Stimulated activated naive CD4-positive, alpha-beta T cell (primary cell): ENCODE measurements at places on chromosomes 16 and 17.

DNA sequence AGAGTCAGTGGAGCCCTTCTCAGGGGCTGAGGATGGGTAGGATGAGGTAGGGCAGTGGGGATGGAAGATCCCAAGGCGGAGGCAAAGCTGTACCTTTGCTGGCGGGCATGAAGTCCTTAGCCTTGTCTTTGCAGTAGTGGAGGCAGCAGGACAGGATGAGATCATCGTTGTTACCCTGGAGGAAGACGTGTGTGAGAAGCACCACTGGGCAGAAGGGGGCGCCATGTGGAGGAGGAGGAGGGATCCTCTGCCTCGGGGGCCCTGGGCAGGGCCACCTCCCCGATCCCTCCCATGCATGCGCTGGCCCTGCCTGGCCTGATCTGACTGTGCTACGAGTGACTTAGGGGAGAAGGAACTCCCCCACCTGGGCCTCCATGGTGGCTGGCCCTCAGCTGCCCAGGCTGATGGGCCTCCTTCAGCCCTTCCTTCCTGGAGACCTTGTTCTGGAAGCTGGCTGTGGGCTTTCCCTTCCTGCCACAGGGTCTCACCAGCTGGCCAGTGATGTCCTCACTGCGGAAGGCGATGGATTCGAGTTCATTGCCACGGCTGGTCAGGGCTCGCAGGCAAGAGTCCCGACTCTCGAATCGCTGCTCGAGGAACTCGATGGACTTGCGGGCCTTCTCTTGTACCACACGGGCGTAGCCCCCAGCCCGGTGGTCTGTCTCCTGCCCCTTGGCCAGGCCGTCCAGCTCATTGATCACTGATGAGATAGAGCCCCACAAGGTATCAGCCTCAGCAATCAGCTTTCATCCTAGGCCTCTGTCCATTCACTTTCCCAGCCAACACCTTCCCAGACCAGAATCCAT, 10.3 kb downstream of the HIC1 start:
- DNase-seq, result peak; percentile 20

GRCh38 chr17:65783845-65784334, 222.4 kb upstream of the AXIN2 start:
- no peak for DNase-seq

DNA sequence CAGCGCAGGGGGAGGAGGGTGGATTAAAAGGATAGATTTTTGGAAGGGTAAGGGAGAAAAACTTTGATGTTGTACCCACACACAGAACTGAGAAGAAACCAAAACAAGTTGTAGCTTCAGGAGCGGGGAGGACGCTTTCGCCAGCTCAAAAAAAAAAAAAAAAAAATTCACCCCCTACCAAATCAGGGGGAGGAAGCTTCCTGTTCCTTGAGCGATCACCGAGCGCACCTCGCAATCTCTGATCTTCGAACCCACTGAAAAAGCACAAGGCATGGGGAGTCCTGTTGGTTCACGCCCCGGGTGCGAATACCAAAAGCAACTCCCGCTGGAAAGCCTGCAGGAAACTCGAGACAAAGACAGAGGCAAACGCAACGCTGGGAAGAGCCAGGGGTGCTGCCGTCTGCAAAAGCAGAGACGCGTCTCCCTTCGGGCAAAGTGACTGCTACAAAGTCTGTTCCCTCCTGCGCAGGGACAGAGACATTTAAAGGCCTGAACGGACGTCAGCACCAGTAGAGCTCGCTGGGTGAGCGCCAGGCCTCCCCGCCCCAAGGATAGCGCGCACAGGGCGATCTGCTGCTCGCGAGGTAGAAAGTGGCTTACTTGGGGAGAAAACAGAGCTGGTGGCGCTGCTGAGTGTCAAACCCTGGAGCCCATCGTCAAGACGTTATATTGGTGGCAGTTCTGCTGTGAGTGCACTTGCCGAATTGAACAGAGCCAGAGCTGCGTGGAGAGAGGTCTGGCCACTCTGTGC, 190.4 kb downstream of the USP22 start:
- DNase-seq, result no peak

- DNase-seq, result no peak
Measured at GRCh38 chr17:44942456-44942855, 5.1 kb downstream of the KIF18B start.

GRCh38 chr16:83908798-83909197, 9.9 kb downstream of the MLYCD start:
- no peak for DNase-seq

- no peak for DNase-seq
Measured at GRCh38 chr16:77939968-77940367, 82.4 kb upstream of the CLEC3A start.

GRCh38 chr16:66610111-66610820, 5.8 kb downstream of the CMTM3 start:
- DNase-seq, result no peak

- DNase-seq, result no peak
Measured at GRCh38 chr17:68972119-68972704, 17.0 kb upstream of the ABCA8 start.

DNA sequence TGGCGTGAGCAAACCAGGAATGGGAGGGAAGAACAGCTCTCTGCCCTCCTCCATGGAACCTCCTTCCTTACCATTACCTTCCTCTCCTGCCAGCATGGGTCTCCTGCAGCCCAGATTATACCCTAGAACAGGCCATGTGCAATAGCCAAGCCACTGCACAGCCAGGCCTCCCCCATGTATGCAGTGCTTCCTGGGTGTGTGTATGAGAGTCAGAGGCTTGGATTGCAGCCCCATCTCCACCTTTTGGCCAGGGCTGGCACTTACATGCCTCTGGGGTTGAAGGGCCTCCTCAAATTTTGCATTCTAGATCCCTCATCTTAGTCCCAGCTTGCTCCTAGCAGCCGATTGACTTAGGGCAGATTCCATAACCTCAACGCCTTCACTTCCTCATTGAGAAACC, 133.7 kb downstream of the GSG1L start:
- no peak for DNase-seq

GRCh38 chr16:12747827-12748226, 55.9 kb downstream of the CPPED1 start:
- DNase-seq, result no peak

DNA sequence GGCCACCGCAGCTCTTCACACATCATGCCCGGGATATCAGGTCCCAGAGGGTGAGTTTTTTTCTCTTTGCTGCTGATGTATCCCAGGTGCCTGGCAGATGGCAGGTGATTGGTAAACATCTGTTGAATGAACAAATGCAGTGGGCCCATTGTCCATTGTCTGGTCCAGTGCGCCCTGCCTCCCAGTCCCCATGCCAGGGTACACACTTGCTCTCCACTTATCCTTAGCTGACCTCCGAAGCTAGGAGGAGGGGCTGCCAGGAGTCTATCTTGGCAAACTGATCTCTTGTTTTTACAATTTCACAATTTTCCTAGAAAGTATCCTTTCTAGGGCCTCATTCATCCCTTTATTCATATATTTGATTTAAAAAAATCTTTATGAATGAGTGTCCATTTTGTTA, 196.0 kb downstream of the RAB11FIP4 start:
- DNase-seq, result no peak

DNA sequence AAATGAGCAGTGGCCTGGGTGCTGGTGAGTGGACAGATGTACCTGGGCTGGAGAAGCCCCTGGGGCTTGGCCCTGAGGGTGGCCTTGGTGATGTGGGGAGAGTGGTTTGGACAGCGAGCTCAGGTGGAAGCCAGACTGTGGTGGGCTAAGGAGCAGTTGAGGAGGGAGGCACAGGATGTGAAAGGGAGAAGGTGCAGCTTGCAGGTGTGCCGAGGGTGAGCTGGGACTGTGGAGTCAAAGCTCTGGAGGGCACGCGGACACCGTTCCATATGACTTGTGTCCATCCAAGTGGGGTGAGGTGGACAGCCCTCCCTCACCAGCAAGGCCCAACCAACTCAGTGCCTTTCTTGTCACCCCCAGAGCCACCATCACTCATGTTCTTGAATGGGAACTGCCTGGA, 170.8 kb upstream of the ZNF267 start:
- no peak for DNase-seq

DNA sequence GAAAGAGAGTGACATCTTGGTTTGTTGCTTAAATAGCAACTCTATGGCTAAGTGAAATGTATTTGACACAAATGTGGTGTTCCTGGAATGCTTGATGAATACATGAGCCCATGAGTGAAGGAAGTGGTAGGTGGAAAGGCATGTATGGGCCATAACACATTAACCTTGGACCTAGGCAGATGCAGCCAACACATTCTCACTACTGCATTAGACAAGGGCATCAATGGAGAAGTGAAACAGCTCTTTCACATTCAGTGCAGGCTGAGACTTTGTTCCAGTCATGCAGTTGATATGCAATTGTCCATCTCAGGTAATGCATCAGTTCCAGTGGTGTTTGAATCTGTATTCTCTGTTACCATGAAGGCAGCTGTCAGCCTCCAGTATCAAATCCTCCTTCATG, 133.6 kb downstream of the HS3ST3B1 start:
- no peak for DNase-seq

- DNase-seq, result no peak
Measured at GRCh38 chr17:65696739-65697394, 135.4 kb upstream of the AXIN2 start.

DNA sequence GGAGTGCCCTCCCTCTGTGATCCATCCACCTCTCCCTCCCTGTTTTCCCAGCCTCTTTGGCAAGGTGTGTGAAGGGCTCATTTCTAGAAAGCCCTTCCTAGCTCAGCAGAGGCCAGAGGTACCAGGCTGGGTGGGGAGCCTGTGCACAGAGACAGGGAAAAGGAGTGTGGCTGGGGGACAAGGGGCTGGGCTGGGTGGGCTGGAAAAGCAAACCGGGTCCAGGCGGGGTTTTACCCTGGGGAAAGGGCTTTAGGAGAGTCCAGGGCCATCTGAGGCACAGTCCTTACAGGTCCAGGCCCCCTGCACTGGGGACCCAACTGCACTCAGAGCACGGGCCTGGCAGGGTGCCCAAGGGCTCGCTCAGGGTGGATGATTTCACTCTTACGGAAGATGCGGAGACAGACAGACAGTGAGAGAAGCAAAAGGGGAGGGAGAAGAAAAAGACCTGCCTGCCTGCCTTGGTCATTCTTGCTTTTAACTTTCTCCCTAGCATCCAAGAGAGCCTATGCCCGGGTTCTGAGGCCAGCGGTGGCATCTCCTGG, 7.0 kb downstream of the CRHR1 start:
- DNase-seq, result no peak

- DNase-seq, result no peak
Measured at GRCh38 chr17:57584050-57584551, 161.0 kb downstream of the CCDC182 start.

- DNase-seq, result no peak
Measured at GRCh38 chr17:17170346-17170985, 35.7 kb downstream of the PLD6 start.

DNA sequence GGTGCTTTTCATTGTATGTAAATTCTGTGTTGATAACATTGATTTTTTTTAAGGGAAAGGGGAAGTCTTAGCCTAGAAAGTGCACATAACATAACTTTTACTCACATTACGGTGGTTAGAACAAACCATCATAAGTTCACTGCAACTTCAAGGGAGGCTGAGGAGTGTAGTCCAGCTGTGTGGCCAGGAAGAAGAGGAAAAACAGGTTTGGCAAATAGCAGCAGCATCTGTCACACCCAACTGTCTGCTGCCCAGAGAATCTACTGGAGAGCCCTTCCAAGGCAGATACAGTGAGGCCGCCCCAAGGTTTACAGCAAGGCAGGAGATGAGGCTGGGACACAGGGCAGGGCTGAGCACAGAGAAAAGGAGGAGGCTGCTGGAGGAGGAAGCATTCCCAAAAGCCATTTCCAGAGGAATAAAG, 60.6 kb downstream of the AIPL1 start:
- DNase-seq, result no peak

DNA sequence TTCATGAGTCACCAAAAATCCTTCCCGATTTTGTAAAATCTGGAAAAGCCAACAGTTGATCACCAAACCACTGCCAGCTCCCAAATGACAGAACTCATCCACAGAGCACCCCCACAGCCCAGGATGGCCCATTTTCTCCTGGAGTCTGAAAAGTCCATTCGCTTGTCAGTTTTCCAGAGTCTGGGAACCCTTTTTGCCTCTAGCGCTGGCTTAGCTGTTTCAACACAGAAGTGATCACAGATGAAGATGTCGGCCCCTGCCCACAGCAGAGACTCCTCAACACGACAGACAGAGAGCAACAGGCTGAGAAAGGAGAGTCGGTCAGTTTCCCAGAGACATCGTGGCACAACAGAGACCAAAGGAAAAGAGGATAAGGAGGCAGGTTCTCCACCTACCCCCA, 66.4 kb downstream of the NXN start:
- no peak for DNase-seq

DNA sequence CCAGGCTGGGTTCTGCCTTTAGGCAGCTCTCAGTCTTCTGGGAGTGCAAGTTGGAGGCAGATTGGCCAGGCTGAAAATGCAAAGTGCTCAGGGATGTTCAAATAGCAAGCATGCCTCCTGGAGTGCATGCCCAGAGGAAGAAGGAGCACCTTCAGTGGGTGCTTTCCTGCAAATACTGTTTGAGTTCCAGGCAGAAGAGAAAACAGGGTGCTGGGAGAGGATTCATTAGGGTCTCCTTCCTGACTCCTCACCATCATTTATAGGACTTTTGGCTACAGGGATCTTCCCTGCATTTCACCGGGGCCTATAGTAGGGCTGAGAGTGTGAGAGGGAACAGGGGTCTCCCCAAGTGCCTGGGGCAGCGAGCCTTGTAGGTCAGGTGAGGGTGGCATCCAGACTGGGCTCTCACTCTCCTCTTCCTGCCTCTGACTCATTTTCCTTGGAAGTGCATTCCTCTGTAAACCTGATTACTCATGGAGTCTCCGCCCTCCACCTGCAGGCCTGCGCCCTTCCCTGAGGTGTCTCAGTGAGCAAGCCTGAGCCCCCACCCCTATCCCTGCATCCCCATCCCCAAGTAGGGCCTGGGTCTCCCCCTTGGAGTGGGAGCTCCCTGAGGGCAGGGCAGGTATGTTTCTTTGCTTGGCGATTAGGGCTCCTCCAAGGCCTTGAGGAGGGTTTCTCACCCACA, 17.1 kb upstream of the TNS4 start:
- DNase-seq, result no peak

DNA sequence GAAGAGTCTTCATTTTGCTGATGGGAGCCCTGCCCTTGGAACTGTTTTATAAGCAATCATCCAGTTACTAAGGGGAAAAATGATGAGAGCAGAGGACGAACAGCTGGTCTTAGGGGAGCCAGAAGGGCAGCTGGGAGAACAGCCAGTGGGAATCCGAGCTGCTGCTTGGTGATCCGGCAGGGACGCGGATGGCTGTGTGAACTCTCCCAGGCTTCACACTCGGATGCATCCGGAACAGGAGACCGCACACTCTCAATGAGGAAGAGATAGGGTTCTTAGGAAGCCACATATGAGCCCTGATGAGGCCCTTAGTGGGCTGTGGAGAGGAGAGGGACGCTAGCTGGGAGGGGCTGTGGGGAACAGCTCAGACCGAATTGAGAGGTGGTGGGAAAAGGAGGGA, 5.0 kb upstream of the CACNG5 start:
- no peak for DNase-seq
